ENCODE measurements at places on chromosomes 11 and 22. TPM values are rescaled to one million over a fixed set of nuclear protein-coding genes. Genes with fewer than 3 reads are reported as not detected.

GRCh38 chr11:117610901-117611300 lies 186.1 kb downstream of the DSCAML1 start:
- DNase-seq: no peak

GRCh38 chr22:42007922-42008321 lies 9.3 kb downstream of the WBP2NL start:
- DNase-seq: no peak

- no peak for DNase-seq
Measured at GRCh38 chr11:69999721-70000120, 78.4 kb upstream of the ANO1 start.

GRCh38 chr22:44542561-44543222 lies 44.7 kb upstream of the RTL6 start:
- no peak for DNase-seq

Gene LRFN4
- total RNA-seq: 15.5 TPM

Gene OR10G8
- not detected for total RNA-seq

All from left cardiac atrium (tissue), 4 donors.